Head of caudate nucleus (tissue), 42 donors: ENCODE measurements at places on chromosomes 11 and 22.

DNA sequence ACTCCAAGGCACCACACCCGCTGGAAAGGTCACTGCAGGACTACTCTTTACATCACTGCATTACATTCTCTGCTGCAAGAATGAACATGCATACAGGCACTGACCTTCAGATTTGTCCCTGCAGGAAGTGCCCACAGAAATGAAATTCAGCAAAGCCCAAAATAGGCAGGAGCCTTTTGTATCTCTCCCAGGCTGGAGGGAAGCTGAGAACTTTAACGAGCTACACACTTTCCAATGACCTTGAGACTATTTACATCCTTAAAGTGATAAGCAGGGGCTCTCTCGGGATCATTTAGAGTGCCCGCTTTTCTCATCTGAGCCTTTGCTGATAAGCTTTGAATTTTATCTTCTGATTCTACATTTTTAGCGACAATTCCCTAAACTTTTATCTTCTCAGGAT is 12.5 kb downstream of the FEZ1 start:
- no peak for DNase-seq

DNA sequence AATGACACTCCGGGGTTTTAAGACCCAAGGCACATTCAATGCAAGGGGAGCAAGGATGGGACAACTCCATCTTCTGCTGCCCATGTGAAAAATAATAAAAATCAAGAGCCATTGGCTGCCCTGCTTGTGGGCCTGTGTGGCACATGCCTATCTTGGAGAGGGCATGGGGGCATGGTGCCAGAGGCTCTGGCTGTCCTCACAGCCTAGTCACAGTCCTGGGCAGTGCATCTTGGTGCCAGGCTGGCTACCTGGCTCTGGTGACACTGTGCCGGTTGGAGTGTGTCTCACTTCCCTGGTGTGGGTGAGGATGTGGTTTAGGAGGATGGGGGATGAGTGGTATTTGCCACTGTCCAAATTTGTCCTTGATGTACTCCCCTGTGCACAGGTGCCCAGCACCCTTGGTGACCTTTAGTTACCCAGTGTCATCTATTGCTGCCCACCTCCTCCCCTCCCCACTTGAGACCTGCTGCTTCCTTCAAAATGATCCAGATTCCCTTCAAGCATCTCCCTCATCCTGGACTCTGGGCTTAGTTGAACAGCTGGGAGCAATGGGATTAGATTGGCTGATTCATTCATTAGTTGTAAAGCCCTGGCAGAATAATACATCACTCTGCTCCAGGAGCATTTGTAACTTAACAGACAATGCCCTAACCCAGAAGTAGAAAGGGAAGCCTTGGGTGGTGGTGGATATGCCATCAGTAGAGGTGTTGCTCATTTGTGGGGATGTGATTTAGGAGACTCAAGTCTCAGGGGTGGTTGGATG is 4.6 kb downstream of the TMEM86A start:
- no peak for DNase-seq

- no peak for DNase-seq
Observed at GRCh38 chr22:44665115-44665514, 36.9 kb upstream of the PRR5 start.

GRCh38 chr11:131943295-131943694 is 572.9 kb downstream of the NTM start:
- DNase-seq: no peak

DNA sequence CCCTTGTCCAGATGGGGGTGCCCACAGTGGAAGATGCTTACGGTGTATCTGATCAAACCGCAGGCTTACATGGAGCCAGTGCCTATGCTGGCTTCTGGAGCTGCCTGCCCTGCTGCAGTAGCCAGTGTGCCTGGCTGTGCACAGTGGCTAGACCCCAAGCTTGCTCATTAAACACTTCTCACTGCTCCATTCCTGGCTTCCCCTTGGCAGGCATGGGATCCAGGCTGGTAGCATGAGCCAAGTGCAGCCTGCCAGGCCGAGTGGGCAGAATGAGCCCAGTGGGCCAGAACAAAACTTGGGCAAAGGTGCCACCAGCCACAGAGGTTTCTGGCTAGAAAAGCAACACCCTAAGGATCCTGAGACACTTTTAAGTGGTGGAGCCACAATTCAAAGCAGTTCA is 55.4 kb upstream of the B3GNT6 start:
- DNase-seq: peak; percentile 67

- DNase-seq: no peak
Observed at GRCh38 chr22:47919001-47919441, 1156.6 kb downstream of the TBC1D22A start.
